ENCODE measurements at places on chromosomes 12 and 14.

DNA sequence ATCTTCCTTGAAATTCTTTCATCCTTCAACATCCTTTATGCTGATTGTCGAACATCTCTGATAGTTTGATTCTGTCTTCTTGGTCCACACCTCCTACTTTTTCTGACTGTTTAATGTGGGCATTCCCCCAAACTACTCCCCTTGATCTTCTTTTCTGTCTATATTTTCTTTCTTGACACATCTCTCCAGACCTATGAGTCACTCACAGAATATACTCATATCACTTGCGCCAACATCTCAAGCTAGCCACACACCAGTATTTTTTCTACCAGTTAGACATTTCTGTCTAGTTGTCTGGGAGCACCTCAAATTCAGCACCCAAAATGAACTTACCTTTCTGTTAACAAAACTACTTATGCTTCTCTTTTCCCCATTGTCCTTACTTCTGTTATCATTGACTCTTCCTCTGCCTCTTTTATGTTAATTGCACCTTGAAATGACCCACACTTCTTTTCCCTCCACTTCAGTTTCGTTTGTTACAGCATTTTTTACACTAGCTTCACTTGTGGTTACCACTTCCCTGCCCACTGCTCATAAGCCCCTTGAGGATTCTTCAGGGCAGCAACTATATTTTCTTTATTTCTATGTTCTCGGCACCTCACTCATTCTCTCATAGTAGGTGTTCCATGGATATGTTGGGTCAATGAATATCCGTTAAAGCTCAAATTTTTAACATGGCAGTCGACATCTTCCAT lies 33.5 kb downstream of the TSHR start:
- no peak for DNase-seq

DNA sequence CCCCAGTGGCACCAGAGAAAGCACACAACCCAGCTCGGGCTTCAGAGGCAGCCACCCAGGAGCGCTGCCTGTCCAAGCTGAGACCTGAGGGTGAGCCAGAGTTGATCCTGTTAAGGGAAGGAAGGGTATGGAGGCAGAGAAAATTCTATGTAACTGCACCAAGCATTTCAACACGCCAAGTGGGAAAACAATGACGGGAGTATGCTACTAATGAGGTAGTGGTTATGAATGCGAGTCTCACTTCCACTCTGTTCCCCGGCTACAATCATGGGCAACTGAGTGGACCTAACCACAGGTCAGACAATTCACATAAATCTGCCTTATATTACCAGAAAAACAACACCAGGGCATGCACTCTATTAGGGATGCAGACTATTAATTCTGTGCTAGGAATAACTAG lies 9.9 kb downstream of the ATG14 start:
- no peak for DNase-seq

- no peak for DNase-seq
Observed at GRCh38 chr14:79596551-79596950, 614.8 kb downstream of the DIO2 start.

DNA sequence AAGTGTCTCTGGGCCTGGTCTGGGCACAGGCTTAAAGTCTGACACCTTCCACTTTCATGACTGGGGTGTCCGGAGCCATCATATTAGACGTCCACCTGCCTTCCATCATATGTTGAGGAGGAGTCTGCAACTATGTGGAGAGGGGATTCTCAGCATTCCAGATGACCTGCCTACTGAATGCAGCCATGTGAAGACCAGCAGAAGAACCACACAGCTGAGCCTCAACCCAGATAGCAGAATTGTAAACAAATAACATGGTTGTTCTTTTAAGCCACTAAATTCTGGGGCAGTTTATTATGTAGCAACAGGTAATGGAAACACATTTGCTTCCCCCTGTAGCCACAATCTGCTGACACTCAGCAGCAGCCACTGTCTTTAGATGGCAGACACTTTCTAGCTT lies 4.0 kb upstream of the SLC15A4 start:
- DNase-seq = no peak

GRCh38 chr12:115840159-115840558 lies 437.3 kb downstream of the MED13L start:
- no peak for DNase-seq

GRCh38 chr12:14113031-14113430 lies 131.6 kb upstream of the GRIN2B start:
- no peak for DNase-seq

DNA sequence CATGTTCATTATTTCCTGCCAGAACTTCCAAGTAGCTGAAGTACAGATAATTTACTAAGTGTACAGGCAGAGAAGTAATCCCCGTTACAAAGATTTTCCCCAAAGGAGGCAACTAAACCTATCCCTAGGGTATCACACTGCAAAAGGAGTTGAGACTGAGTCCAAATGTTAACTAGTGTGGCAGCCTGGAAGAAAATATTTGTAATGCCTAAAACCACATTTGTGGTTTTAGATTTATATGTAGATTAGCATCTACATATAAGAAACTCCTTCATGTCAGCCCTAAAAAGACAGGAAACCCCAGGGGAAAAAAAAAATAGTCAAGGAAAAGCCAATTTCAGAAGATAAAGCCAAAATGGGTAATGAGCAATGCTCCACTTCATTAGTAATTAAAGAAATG lies 1.4 kb upstream of the RNASE12 start:
- no peak for DNase-seq

- DNase-seq = no peak
Observed at GRCh38 chr12:113392988-113393579, 10.6 kb downstream of the SDS start.
